ENCODE measurements at places on chromosomes 12 and 14.

DNA sequence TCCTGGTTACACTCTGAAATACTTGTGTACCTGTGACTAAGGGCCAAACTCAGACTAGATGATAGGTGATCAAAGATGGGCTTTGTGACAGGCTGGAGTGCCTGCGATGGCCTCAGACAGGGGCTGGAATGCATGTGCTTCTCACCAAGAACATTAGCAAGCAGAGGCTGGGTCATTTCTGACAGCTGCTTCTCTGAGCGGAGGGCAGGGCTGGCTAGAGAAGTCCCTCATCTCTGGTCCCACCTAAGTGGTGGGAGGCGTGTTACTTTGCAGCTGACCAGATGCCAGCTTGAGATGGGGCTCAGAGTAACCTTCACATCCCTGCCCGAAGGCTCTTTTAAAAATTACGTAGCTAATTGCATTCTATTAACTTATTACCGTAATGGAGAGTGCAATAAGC, 106.8 kb upstream of the RTL1 start:
- DNase-seq, result no peak

DNA sequence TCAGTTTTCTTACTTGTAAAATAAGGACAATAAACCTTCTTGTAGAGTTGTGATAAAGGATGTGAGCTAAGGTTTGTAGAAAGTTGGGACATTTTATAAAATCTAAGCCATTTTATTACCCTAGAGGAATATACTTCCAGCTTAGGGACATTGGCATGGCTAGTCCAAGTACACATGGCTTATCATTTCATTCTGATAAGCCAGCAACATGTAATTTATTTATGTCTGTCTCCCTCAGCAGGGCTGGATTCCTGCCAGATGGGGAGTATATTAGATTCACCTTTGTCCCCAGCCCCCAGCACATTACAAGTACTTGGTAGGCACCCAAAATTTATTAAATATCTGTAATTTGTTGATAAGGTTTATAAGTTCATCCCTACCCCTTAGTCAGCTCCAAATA, 6.3 kb upstream of the ATG14 start:
- no peak for DNase-seq

DNA sequence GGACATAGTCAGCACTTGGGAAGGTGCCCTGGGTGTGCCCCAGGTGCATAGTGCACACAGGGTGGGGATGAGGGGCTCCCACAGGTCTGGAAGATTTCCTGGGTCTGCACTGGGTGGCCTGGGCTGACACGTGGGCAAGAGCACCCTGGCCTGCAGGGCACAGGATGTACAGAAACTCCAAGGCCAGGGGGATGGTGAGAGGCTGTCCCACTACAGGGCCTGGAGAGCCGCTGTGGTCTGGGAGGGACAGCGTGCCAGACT, 35.8 kb upstream of the PPP1R13B start:
- no peak for DNase-seq

DNA sequence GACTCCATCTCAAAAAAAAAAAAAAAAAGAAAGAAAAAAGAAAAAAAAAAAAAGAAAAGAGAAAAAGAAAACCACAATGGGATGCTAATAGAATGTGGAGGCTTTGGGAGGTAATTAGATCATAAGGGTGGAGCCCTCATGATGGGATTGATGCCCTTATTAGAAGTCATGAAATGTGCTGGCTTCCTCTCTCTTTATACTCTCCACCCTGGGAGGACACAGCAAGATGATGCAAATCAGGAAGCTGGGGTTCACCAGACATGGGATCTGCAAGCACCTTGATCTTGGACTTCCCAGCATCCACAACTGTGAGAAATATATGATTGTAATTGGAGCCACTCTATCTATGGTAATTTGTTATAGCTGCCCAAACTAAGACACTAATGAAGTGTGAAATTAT, 13.4 kb upstream of the DRAM1 start:
- DNase-seq, result no peak

GRCh38 chr12:51519755-51520154, 71.3 kb upstream of the SCN8A start:
- no peak for DNase-seq

DNA sequence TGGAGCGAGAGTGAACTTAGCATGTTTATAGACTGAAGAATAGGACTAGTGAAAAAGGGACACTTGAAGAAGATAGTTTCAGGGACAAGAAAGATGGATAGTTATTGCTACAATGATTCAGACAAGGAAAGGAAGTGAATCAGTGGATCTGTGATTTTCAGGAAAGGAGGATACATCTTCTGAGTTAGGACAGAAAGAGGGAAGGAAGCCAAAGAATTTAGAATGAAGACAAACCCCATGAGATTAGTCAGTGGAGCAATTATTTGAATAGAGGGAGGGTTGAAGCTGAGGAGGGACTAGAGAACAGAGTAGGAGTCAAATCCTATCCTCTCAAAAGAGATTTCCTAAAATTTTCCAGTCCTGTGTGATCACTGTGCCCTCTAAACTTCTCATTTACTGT, 282.7 kb downstream of the AKAP6 start:
- DNase-seq, result no peak

GRCh38 chr14:95442633-95443021, 73.8 kb downstream of the SYNE3 start:
- peak; percentile 76 for DNase-seq

GRCh38 chr12:39344926-39345325, 98.0 kb downstream of the KIF21A start:
- no peak for DNase-seq

All from brain microvascular endothelial cell (primary cell).